Stimulated activated naive B cell treated with anti-CD40 and anti-IgM and Interleukin-4, amounts not matched to agents 10 μg/mL and 1 μg/mL and 100 μg/mL, for 72 hours (primary cell): ENCODE measurements at places on chromosomes 12 and 14.
A peak's percentile ranks its signal among the peaks of the same experiment; 100 is the strongest.

- peaks cover 12% of the 10 kb centered on the region for H3K4me1 ChIP-seq
- H3K36me3 ChIP-seq, result peaks cover 20% of the 10 kb centered on the region
- no peak overlapping the region for H3K4me3 ChIP-seq
- no peak for DNase-seq
- H3K27ac ChIP-seq, result no peak overlapping the region
- no peaks in the 10 kb centered on the region for H3K27me3 ChIP-seq
Observed at GRCh38 chr12:46609674-46610073, 216.1 kb downstream of the SLC38A4 start.

- peaks cover 12% of the 10 kb centered on the region for H3K27me3 ChIP-seq
- no peaks in the 10 kb centered on the region for H3K4me1 ChIP-seq
- H3K4me3 ChIP-seq, result no peak overlapping the region
- no peak overlapping the region for H3K27ac ChIP-seq
- no peaks in the 10 kb centered on the region for H3K36me3 ChIP-seq
Observed at GRCh38 chr12:32783029-32783428, 27.3 kb upstream of the YARS2 start.

GRCh38 chr14:28761438-28762291 lies 4.9 kb upstream of the FOXG1 start:
- peaks cover 3% of the 10 kb centered on the region for H3K36me3 ChIP-seq
- peaks cover 82% of the 10 kb centered on the region for H3K27me3 ChIP-seq
- no peak overlapping the region for H3K27ac ChIP-seq
- H3K4me3 ChIP-seq, result no peak overlapping the region
- no peak for DNase-seq

GRCh38 chr12:49367381-49368239 lies at the start of gene SPATS2:
SPATS2 (plus strand) TSS chr12:49367462; CDS start chr12:49461013, 93,551 bp downstream.
- H3K36me3 ChIP-seq, result peaks cover 5% of the 10 kb centered on the region
- H3K4me1 ChIP-seq, result peaks cover 41% of the 10 kb centered on the region
- no peak for DNase-seq
- no peaks in the 10 kb centered on the region for H3K27me3 ChIP-seq
- peak within 1 kb of the TSS; percentile 98 for H3K27ac ChIP-seq
- peak within 1 kb of the TSS; percentile 90 for H3K4me3 ChIP-seq

GRCh38 chr12:71576496-71576895 lies 87.2 kb downstream of the ZFC3H1 start:
- no peak for DNase-seq
- H3K27me3 ChIP-seq, result no peaks in the 10 kb centered on the region
- no peak overlapping the region for H3K27ac ChIP-seq
- no peaks in the 10 kb centered on the region for H3K36me3 ChIP-seq
- no peaks in the 10 kb centered on the region for H3K4me1 ChIP-seq
- no peak overlapping the region for H3K4me3 ChIP-seq

DNA sequence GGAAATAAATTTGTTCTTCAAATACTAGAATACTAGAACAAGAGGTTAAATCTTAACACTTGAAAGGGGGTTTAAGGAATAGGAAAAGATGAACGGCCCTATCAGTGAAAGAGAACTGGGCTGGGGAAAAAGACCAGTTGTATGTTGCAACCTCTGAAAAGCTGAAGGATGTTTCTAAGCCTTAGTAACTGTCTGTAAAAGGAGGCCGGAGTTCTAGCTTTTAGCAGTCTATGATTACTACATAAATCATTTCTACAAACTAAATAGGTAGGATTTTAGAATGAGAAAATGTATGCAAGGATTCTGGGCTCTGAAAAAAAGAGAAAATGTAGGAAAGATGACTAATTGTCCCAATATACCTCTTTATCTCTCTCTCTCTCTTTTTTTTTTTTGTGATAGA lies 4.9 kb downstream of the CERS5 start:
- DNase-seq, result no peak
- H3K4me1 ChIP-seq, result peaks cover 13% of the 10 kb centered on the region
- peaks cover 7% of the 10 kb centered on the region for H3K36me3 ChIP-seq
- H3K27ac ChIP-seq, result no peak overlapping the region

DNA sequence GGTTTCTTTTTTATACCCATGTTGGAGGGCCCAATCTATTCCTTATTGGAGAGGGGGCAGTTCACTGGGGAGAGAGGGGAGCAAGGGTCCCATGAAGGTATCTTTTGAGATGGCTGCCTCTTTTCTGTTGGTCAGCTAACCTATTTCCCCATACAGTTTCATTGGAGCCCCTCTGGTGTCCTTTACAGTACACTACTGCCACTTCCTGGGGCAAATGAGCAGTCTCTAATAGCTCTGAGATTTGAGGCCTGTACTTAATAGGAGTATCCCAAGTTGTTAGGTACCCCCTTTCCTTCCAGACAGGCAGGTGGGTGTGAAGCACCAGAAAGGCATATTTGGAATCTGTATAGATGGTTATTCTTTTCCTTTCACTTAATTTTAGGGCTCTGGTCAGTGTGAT lies 41.3 kb upstream of the RNU6-8 start:
- peaks cover 6% of the 10 kb centered on the region for H3K36me3 ChIP-seq
- H3K4me3 ChIP-seq, result no peak overlapping the region
- H3K4me1 ChIP-seq, result no peaks in the 10 kb centered on the region
- peaks cover 13% of the 10 kb centered on the region for H3K27me3 ChIP-seq
- H3K27ac ChIP-seq, result no peak overlapping the region
- DNase-seq, result no peak

DNA sequence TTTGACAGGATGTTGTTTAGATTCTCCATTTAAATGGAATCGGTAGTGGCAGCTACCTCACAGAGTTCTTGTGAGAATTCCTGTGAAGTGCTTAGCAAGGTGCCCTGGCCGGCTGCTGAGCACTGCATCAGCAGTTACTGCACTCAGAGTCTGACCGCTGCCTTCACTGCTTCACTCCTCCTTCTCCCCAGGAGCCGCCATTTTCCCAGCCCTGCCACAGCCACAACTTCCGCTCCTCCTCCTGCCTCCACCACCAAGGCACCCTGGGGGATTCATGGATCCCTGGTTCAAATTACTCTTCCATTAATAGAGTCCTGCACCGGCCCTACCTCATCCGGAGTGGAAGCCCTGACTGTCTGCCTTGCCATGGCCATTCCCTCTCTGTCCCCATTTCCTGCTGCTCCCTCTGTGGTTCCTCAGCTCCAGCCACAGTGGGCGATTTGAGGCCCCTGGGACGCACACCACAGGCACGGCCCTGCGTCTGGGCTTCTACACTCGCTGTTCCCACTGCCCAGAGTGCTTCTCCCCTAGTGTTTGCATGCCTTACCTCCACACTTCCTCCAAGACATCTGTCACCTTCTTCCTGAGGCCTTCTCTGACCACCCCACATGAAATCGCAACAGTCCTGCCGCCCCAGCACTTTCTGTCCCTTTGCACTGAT lies 210.3 kb downstream of the IPO8 start:
- H3K4me1 ChIP-seq, result no peaks in the 10 kb centered on the region
- no peak overlapping the region for H3K27ac ChIP-seq
- DNase-seq, result no peak
- H3K4me3 ChIP-seq, result no peak overlapping the region
- H3K36me3 ChIP-seq, result no peaks in the 10 kb centered on the region

GRCh38 chr12:52093346-52093745 lies 13.8 kb downstream of the SMIM41 start:
- DNase-seq, result no peak
- peaks cover 47% of the 10 kb centered on the region for H3K27me3 ChIP-seq
- H3K27ac ChIP-seq, result no peak overlapping the region
- H3K4me1 ChIP-seq, result peaks cover 7% of the 10 kb centered on the region
- H3K36me3 ChIP-seq, result no peaks in the 10 kb centered on the region

DNA sequence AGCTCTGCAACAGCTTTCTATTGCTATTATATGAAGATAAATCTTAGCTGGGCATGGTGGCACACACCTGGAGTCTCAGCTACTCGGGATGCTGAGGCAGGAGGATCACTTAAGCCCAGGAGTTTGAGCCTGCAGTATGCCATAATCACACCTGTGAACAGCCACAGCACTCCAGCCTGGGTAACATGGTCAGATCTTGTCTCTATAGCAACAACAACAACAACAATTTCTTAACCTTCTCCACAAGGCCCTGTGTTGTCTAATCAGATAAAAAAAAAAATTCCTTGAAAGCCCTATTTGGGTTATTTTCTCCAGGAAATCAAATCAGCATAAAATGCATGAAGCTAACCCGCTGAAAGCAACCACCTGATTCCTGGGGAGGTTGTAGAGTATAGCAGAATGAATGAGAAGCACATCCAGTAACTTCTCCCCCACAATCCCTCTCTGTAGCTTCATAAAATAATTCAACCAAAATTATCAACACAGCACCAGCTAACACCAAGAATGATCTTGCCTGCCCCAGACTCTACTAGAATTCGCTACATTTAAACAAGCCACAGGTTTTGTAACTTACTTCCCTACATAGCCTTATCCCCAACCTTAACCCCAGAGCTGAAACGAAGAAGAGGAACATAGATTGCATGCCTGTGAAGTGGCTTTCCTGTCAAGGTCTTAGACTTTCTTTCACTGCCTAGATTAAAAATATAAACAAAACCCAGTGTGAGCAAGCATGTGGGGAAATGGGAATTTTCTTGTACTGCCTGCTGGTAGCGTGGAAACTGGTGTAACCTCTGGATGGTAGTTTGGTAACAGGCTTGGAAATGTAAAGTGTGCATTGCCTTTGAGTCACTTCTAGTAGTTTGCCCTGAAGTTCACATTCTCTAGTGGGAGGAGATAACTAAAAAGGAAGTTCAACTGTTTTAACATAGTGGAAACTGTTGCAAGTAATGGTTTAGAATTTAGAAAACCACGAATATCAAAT lies 6.0 kb upstream of the STK38L start:
- peak overlapping the region; percentile 85 for H3K27ac ChIP-seq
- H3K36me3 ChIP-seq, result no peaks in the 10 kb centered on the region
- peak; percentile 16 for DNase-seq
- no peaks in the 10 kb centered on the region for H3K27me3 ChIP-seq

GRCh38 chr12:114414031-114414865 lies 8.3 kb upstream of the TBX5 start:
- H3K27me3 ChIP-seq, result peaks cover 85% of the 10 kb centered on the region
- no peak overlapping the region for H3K4me3 ChIP-seq
- H3K27ac ChIP-seq, result peak overlapping the region; percentile 52
- no peak for DNase-seq

DNA sequence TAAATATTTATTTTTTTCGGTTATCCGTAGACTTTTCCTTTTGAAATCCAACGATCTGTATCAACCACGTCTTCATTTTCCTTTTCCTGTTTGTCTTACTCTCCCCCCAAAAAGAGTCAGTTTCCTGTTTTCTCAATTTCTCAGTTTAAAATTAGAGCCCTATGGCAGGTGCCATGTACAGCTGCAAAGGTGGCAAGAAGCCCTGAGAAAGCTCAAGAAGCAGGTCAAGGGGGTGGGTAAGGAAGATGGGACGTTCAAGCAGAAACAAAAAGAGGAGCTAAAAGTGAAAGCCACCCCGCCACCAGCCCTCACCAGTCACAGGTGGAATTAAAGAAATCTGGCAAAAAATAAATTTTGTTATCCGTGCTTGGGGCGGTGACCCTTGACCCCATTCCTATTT lies 26.7 kb downstream of the SLC35E3 start:
- peaks cover 38% of the 10 kb centered on the region for H3K4me1 ChIP-seq
- H3K36me3 ChIP-seq, result peaks cover 6% of the 10 kb centered on the region
- H3K27me3 ChIP-seq, result no peaks in the 10 kb centered on the region
- DNase-seq, result no peak
- peak overlapping the region; percentile 73 for H3K27ac ChIP-seq

- H3K36me3 ChIP-seq, result peaks cover 54% of the 10 kb centered on the region
Observed at GRCh38 chr12:132824053-132824452, 4.6 kb downstream of the GOLGA3 start.

GRCh38 chr12:57609781-57610553 lies 1.3 kb upstream of the ARHGEF25 start:
- H3K27me3 ChIP-seq, result peaks cover 65% of the 10 kb centered on the region
- no peaks in the 10 kb centered on the region for H3K36me3 ChIP-seq
- DNase-seq, result no peak
- peaks cover 45% of the 10 kb centered on the region for H3K4me1 ChIP-seq

GRCh38 chr12:117744418-117744817 lies 224.4 kb downstream of the KSR2 start:
- H3K4me3 ChIP-seq, result no peak overlapping the region
- no peaks in the 10 kb centered on the region for H3K36me3 ChIP-seq
- no peak overlapping the region for H3K27ac ChIP-seq
- peaks cover 18% of the 10 kb centered on the region for H3K27me3 ChIP-seq

DNA sequence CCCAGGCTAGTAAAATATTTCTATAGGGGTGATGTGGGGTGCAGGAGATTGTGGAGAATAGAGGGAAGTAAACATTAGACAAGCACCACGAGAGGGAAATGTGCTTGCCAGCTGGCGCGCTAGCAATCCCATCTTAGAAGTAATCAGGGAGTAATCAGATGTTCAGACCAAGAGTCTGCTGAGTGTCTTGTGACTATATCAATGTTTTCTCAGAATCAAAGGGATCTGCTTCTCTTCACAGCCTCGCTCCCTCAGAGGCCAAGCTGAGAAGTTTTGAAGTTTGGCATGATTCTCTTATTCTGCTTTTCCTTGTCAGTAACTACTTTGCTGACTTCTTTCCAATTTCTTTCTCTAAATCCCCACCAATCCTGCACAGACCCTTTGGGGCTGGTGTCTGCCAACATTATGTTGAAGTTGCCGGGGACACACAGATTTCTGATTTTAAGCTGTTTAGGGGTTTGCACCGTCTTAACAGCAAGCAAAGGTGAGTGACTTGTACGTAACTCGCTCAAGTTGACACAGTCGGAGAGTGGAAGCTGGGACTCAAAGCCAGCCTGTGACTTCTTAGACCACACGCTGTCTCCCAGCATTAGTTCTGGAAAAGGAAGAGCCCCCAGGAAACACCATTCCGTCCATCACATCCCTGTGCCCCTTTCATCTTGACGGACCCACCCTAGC lies 22.0 kb upstream of the TSPAN9 start:
- H3K36me3 ChIP-seq, result no peaks in the 10 kb centered on the region
- no peak overlapping the region for H3K27ac ChIP-seq
- DNase-seq, result no peak
- peaks cover 4% of the 10 kb centered on the region for H3K4me1 ChIP-seq
- H3K27me3 ChIP-seq, result peaks cover 12% of the 10 kb centered on the region
- no peak overlapping the region for H3K4me3 ChIP-seq

- peaks cover 30% of the 10 kb centered on the region for H3K27me3 ChIP-seq
- no peak overlapping the region for H3K27ac ChIP-seq
- H3K36me3 ChIP-seq, result no peaks in the 10 kb centered on the region
- DNase-seq, result no peak
- no peaks in the 10 kb centered on the region for H3K4me1 ChIP-seq
- no peak overlapping the region for H3K4me3 ChIP-seq
Observed at GRCh38 chr12:15796493-15797141, 7.4 kb upstream of the EPS8 start.
